ENCODE measurements at places on chromosomes 5 and 9.

DNA sequence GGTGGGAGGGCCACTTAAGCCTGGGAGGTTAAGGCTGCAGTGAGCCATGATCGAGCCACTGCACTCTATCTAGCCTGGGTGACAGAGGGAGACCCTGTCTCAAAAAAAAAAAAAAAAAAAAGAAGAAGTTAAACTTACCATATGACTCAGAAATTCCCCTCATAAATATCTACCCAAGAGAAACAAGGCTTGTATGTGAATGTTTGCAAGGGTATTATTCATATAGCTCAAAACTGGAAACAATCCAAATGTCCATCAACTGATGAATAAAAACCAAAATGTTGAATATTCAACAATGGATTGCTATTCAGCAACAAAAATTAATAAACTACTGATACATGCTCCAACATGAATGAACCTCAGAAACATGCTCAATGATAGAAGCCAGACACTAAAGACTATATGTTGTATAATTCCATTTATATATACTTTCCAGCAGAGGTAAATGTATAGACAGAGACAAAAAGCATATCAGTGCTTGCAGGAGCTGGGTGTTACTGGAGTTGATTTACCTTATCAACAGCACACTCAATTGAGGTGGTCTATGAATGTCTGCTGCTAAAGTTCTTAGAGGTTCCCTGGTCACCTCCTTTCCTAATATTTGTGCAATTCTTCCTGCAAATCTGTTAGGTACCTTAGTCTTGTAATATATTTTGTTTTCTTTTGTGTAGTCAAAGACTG is 5.3 kb upstream of the SREK1 start:
- no peak for DNase-seq

- DNase-seq: no peak
These were observed 558.4 kb downstream of the BNC2 start for GRCh38 chr9:16312116-16312515.

DNA sequence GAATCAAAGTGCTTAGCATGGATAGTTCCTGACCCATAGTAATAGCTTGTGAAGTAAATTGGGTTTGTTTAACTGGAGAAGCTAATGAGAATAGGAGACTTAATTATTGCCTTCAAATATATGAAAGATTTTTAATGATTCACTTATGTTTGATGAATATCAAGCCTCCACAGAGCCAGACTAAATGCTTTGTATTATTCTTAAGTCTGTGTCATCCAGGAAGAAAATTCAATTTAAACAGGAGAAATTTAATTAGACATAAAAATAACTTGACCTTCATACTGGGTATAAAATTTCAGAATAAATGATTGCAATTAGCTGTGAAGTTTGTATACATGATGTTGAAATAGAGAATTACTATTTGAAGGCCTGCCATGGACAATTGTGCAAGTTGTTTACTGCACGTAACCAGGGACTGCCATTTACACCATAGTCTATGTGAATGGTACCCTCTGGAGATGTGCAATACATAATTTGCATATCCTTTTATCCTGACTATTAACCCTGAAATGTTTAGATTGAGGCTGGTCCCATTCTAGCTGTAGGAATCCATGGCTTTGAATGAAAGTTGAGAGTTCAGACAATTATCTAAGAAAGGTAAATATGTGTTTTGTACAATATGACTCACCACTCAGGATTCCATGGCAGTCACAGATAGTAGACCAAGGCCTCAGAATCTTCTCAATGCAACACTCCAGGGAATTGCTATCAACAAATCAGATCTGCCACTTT is 133.5 kb upstream of the IL12B start:
- no peak for DNase-seq

DNA sequence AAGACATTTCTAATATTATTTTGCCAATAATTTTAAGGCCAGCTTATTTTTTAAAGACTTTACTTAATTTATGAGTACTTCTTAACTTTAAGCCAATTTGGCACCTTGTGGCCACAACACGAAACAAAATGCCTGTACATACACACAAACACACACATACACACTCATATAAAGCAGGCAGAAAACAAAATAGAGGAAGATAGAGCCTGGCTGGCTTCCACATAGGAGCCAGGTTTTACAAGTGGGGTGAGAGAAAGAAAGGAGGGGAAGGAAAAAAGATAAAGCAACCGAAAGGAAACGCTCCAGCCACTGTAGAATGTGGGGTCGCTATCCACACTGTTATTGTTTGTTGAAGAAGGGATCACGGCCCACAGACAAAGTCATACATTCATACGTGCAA is 10.4 kb downstream of the GMCL2 start:
- no peak for DNase-seq
